ENCODE measurements at places on chromosomes 6 and 20.

DNA sequence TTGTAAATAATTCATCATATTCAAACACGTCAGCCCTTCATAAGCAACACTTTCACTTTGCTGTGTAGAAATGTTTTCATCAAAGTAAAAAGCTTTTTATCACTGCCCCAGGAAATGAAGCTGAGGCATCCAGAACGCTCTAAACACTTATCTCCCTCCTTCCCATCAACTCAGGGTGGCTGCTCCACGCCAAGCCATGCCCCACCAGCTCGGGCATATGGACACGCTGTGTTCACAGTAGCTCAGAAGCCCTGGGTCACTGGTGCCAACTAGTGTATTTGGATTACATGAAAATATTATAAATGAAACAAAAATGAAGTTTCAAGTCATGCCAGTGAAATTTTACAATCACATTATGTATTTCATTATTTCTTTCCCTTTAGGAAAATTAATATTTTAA, 10.3 kb downstream of the PDE10A start:
- ATAC-seq: no peak

DNA sequence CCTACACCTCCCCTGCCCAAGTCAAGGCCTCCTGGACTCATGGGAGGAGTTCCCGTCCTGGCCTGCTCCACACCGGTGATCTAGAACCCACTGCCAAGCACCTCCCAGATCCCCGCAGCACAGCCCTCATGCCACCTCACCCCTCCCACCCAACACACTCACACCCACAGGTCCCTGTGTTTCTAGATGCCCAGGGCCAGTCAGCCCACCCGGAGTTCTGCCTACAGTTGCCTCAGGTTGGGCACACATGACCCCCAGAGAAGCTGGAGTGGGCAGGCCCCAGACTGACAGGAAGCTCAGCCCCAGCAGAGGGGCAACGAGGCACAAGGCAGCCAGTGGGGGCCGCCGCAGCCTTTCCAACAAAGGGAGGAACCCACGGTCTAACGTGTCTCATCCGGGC, 29.6 kb downstream of the RRBP1 start:
- no peak for ATAC-seq

DNA sequence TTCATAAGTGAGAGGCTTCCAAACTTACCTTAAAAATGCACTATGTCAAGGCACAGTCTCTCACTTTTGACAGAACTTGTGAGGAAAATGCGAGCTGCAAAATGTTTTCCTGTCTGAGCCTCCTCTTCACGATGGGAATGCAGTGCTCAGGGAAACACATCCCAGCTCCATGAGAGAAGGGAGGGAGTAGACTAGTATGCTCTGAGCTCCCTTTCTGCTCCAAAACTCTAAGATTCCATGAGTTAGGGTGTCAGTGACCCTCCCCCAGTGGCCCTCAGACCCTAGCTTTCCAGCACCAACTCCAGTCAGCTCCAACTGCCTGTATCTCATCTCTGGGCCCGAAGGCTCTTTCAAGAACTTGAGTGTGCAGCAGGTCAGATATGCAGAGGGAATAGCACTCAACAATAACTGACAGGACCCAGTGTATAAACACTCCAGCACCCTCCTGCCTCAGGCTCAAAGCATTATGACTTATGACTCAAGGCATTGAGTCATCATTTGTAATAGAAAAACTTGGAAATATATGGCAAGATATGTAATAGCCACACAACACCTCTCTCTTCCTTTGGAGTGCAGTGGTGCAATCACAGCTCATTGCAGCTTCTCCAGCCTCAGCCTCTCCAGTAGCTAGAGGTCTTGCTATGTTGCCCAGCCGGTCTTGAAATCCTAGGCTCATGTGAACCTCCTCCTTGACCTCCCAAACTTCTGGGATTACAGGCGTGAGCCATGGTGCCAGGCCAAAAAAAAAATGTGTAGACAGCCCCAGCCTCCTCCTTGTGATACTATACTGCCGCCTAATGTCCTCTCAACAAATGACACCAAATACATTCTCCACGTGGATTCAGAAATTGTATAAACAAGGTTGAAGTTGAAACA, 16.7 kb upstream of the ENTPD6 start:
- ATAC-seq: peak; percentile 98

DNA sequence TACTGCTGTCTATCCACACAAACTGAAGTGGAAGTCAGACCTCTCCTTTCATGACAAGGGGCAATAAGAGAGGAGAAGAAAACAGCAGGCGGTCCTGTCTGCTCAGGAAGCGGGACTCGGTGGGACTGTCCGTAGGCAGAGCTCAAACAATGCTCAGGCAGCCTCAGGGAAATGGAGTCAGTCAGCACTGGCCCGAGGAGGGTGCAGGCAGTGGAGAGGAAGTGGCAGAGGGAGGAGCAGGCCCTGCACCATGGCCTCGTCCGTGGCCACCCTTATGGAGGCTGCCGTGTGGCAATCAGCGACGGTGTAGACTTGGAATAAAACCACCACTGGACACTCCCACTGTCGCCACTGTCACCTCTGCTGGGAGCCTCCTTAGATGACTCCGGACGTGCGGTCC, 19.6 kb downstream of the FOXC1 start:
- no peak for ATAC-seq

- no peak for ATAC-seq
Observed at GRCh38 chr6:108251252-108251651, 9.6 kb downstream of the SNX3 start.

- no peak for ATAC-seq
Observed at GRCh38 chr20:4665591-4665990, 56.1 kb upstream of the PRND start.

GRCh38 chr20:24829649-24830370, 119.3 kb upstream of the CST7 start:
- no peak for ATAC-seq
